ENCODE measurements at places on chromosomes 1 and 21. TPM values are rescaled to one million over a fixed set of nuclear protein-coding genes. Genes with fewer than 3 reads are reported as not detected.

PTPRF gene
- total RNA-seq = 2.4 TPM

FTCD gene
- total RNA-seq = 0.18 TPM

REN gene
- total RNA-seq = not detected

CELA3A gene
- not detected for total RNA-seq

ADAMTSL4 gene
- 1.4 TPM for total RNA-seq

TNFRSF9 gene
- total RNA-seq = 8.0 TPM

TOMM40L gene
- 17.4 TPM for total RNA-seq

SPOCD1 gene
- 0.08 TPM for total RNA-seq

DNAH14 gene
- 0.28 TPM for total RNA-seq

TMEM9 gene
- 19.8 TPM for total RNA-seq

LENEP gene
- total RNA-seq = 0.35 TPM

LCE1A gene
- not detected for total RNA-seq

HAO2 gene
- not detected for total RNA-seq

S100A3 gene
- not detected for total RNA-seq
